ENCODE measurements at places on chromosomes 7 and 10.
A peak's percentile ranks its signal among the peaks of the same experiment; 100 is the strongest.

GRCh38 chr7:30659312-30659711, 22.9 kb downstream of the CRHR2 start:
- no peak for DNase-seq

DNA sequence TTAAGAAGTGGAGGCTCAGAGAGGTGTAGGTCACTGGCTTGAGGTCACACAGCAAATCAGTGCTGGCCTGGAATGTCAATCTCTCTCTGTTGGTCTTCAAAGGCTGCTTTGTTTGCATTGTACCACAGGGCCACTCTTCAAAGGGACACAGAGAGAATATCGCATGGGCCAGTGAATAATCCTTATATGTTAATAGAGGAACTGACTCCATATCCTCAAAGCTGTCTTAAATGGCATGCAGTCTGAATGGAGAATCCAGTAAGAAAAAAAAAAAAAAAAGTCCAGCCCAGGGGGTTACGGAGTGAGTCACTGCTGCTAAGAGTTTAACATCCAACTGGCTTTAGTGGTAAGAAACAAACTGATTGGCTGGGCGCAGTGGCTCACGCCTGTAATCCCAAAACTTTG, 54.1 kb downstream of the NRAP start:
- DNase-seq: no peak

DNA sequence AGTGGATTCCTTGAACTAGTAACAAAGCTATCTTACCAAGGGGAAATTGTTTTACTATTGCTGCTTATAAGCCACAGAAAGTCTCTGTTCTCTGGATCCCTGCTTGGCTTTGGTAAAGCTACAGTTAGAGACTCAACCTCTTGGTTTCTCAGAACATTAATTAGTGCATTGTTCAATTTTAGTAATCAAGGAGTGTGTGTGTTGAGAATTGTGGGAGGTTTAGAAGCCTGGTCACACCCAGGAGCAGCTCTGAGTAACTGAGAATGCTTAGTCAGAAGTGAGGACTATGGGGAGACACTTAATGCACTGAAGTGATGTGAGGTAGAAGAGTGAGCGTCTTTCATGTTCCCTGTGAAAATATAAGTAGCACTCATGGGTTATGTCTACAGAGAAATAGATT, 8.2 kb upstream of the ACTA2 start:
- DNase-seq: no peak

GRCh38 chr7:102898532-102898859, 14.3 kb upstream of the LRRC17 start:
- no peak for DNase-seq

GRCh38 chr10:34666008-34666704, 148.9 kb downstream of the PARD3 start:
- DNase-seq: peak; percentile 50

DNA sequence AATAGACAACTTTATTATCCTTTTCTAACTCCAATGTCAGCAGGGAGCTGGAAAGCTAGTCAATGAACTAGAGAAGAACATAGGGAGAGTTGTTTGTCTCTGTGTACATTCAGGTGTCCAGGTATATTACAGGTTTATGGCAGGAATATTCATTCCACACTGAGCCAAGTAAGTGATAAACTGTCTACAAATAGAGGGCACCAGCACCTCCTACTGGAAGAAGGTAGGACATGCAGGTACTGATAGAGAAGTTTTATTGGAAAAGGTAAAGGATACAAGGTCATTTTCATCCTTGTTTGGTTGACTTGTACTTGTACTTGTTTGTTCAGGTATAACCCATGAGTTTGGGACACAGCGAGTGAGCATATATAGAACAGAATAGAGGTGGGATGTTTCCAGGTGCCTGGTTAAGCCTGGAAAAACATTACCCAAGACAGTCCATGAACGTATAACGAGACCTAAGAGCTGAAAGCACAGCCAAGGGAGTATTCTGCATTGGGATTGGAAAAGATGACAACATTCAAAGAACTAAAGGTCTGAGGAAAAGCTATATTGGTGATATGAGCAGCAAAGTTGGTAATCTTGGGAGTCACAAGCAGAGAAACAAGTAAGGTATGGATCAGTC, 61.4 kb upstream of the PPP1R3C start:
- peak; percentile 8 for DNase-seq

DNA sequence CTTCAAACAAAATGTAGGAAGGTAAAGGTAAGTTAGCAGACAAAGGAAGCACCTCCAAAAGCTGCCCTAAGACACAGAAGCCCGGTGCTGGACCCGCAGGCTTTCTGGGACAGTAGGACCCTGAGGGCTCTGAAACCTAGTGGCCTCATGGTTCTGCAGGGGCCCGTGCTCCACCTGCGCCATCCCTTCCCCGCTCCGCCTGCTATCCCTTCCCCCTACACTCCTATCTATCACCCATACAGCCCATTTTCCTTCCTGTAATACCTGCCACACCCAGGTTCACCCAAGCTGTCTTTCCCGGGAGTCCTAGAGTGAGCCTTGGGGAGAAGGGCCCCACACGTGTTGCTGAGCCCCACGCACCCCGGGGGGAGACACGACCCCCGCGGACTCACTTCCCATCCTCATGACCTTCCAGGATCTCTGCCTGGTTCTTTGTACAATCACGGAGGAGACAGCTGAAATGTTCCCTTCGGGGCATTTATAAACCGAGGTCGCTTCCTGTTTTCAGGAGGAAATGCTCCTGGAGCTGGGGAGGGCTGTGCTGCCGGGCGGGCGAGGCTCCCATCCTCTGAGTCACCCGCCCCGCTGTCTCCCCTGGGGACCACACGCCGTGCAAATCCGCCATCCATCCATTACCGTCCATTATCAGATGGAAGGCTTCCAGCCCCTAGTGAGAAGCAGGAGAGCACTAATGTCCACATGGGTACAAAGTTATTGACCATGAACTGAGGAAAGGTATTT, 251.7 kb upstream of the PITRM1 start:
- DNase-seq: no peak

DNA sequence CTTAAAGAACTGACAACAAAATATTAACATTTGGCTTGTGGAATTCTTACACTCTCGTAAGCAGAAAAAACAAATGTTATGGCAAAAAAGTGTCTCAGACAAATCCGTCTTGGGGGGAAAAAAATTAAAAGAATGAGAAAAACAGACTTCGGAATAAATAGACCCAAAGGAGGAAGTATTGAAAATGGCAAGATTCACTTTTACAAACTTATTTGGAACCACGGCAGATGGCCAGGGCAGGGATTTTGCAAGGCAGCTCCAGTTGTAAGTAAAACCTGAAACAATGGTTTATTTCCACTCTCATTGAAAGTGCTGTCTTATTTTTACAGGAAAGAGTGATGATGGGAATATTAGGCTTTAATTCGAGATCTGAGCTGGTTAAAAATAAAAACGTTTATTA, 1.5 kb upstream of the ZNF438 start:
- DNase-seq: no peak

DNA sequence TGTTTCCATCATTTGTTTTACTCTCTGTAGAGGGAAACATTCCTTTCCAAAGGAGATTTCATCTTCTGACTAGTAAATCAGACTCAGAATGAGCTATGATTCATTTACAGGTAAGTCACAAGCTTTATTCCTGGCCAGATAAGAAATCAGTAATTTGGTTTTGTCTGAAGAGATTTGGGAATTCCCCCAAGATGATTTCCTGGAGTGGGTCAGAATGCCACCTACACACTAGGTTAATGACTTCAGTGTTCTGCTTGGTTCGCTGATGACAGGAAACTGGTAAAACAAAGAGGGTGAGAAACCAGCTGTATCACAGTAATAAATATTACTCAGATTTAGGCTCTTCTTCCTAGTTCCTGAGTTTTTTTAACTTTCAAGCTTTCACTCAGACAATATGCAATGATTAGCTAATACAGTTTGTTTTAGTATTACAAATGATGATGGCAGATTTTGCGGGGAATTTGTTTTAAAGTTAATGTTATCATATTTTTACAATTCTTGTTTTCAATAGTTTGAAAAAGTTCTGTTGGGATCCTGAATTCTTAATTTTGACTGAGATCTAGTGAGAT, 8.3 kb upstream of the ASZ1 start:
- no peak for DNase-seq

GRCh38 chr7:44471436-44471835, 19.0 kb downstream of the NUDCD3 start:
- no peak for DNase-seq

DNA sequence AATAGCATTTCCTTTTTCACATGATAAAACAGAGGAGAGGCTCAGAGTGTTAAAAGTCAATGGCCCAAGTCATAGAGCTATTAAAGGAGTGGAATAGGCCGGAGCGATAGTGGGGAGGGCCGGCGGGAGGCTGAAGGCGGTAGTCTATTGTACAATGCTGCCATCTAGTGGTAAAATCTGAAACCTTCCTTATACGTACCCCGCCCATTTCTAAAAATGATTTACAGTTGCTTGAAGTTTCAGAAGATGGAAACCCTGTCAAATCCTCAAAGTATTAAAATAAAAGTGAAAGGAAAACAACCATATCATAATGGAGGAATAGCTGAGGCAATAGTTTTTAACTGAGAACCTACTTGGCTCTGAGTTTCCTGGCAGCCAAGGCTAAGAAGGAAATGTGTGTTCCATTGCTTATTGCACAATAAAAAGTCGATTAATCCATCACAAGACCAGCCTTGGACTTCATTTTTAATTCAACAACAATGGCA, 209.1 kb downstream of the CCSER2 start:
- peak; percentile 30 for DNase-seq

GRCh38 chr10:47378606-47379444, 5.3 kb downstream of the ZNF488 start:
- DNase-seq: no peak

DNA sequence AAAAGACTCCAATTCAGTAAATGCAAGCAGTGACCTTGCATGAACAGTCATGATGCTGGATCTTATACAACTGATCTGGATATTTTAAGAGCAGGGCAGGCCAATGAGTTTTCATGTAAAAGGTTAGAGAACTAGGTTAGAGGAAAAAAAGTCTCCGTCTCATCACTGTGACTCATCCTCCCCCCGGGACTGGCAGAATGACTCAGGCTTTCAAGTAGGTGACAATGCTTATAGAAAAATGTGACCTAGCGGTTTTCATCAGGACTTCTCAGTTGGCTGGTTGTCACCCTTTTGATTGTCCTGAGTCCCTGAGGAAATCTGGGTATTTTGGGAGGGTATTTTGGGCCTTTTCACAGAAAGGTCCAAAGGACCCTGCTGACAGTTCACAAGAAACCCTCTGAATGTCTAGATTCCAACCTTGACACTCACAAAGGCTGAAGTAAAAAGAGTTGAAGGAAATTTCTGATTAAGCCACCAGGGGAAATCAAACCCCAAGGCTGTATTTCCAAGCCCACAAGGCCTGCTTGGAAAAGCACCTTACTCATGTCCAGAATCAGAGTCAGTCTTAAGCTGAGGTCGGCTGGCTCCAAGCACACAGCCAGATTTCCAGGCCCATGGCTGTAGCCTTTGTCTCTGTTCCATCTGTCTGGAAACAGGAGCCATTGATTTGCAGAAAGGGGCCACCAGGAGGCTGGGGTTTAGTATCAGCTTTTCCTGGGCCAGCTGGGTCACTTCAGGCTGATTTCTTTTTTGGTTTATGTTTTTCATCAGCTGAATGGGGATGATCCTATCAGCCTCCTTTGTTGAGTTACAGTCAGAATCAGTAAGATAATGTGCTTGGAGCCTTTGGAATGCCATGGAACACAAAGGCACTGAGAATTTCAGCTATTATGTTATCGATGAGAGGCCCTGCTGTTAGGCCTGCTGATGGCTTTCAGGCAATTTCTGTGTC, 226.4 kb upstream of the HABP2 start:
- no peak for DNase-seq

GRCh38 chr10:119395280-119396007, 147.1 kb downstream of the RGS10 start:
- no peak for DNase-seq

DNA sequence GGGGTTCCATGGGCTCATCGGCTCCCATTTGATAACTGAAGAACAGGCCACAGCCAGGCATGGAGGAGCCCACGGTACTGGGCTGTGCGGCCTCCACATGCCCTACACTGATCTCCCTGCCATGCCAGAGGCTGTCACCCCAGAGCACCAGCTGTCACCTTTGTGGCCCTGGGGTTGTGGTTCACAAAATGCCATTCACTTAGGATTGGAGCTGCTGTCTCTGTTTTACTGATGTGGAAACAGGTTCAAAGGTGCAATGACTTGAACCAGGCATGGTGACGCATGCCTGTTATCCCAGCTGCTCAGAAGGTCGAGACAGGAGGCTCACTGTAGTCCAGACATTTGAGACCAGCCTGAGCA, 4.3 kb upstream of the UPK3B start:
- no peak for DNase-seq

DNA sequence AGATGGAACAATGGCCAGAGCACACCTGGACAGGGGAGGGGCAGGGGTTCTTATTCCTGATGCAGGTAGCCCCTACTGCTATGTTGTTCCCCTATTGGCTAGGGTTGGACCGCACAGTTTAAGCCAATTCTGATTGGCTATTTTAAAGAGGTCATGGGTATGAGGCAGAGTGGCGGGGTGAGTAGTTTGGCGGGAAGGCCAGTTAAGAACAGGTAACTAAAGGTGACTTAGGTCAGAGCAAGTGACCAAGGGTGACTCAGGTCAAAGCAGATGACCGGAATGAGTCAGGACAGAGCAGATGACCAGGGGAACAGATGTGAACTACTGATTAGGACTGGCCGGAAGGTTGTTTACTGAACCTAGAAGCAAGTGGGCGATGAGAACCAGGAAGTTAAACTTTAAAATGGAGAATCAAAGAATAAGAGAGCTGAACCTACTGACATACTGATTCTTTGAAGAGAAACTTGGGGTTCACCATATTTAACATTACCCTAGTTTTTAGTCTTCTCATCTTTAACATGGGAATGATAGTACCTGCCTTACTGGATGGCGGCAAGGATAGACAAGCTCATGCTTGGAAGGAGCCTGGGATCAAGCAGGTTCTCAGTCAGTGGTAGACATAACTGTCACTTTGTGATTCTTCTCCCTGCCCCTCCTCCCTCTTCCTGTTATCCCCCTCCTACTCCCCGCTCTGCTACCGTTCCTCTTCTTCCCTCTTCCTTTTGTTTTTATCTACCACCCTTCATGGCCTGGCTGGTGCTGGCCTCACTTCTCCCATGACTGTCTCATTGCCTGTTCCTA, 55.0 kb downstream of the CCNY start:
- DNase-seq: no peak

GRCh38 chr10:62095181-62096122, 173.2 kb downstream of the RTKN2 start:
- no peak for DNase-seq

- no peak for DNase-seq
Measured at GRCh38 chr7:99459087-99459486, 6.9 kb downstream of the ATP5MF start.

DNA sequence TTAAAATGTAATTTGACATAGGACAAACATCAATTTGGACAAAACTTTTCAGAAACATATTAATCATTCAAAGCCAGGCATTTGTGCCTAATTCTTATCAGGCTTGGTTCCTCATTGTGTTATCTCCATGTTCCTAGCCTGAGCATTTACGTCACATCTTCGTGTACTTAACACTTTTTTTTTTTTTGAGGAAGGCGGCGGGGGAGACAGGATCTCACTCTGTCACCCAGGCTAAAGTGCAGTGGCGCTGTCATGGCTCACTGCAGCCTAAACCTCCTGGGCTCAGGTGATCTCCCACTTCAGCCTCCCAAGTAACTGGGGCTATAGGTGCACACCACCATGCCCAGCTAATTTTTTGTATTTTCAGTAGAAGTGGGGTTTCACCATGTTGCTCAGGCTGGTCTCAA, 19.8 kb downstream of the HNRNPA2B1 start:
- DNase-seq: no peak
